ENCODE measurements at places on chromosomes 7 and 10.
A peak's percentile ranks its signal among the peaks of the same experiment; 100 is the strongest.

DNA sequence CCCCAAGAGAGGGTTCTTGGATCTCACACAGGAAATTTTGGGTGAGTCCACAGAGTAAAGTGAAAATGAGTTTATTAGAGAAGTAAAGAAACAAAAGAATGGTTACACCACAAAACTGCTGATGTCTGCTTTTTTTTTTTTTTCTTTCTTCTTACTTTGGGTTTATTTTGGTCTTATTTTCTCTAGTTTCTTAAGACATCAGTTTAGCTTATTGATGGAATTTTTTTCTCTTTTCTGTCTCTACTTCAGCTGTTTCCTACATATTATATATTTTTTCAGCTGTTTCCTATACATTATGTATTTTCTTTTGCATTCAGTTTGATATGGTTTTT is 166.4 kb downstream of the CCSER2 start:
- DNase-seq = no peak

DNA sequence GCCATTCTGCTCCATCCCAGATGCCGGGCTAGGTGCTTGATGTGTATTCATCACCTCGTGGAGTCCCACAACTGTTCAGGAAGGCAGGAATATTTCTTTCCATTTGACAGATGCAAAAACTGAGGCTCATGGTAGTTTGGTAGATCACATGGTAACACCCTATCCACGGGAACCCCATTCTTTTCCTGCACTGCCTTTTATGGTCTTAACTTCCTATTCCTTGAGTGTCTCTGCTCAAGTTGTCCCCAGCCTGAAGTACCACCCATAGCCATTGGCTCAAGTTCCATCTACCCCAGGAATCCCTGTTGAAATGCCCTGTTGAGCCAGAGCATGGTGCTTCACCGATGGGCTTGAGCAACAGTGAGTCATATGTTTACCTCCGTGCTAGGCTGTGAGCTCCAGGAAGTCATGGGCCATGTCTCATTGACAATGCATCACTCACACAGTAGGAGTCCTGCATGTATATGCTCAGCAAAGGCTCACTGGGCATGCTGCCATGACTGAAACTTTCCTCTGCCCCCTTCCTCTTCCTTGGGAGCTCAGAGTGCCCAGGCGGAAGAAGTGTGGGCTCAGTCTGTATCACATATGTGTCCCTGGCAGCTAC is 71.7 kb upstream of the ADAM12 start:
- no peak for DNase-seq

GRCh38 chr10:72086466-72087391 is 1.6 kb downstream of the SPOCK2 start:
- peak; percentile 33 for DNase-seq

DNA sequence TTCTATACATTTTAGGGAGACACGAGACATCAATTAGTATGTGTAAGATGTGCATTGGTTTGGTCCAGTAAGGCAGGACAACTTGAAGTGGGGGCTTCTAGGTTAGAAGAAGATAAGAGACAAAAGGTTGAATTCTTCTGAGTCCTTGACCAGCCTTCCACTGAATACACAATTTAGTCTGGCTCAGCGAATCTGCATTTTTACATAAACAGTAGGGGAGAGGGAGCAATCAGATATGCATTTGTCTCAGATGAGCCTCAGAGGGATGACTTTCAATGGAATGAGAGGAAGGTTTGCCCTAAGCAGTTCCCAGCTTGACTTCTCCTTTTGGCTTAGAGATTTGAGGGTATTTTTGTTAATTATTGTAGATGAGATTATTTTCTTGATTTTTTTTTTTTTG is 20.0 kb upstream of the C10orf90 start:
- no peak for DNase-seq

DNA sequence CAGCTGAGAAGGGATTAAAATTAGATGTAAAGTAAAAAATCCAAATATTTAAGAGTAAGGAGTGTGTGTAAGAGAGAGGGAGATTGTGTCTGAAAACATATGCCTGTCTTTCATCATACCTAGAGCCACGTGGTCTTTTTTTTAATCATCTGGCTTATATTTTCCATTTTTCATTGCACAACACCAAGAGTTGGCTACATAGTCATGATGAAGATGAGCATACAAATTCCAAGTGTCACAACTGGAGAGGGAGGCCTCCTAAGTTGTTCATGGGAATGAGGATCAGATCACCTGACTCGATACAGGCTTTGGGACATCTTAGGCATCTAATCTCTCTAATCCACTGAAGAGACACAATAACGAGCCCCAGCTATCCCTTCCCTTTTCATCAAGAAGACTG is 47.2 kb upstream of the CCDC3 start:
- DNase-seq = no peak

DNA sequence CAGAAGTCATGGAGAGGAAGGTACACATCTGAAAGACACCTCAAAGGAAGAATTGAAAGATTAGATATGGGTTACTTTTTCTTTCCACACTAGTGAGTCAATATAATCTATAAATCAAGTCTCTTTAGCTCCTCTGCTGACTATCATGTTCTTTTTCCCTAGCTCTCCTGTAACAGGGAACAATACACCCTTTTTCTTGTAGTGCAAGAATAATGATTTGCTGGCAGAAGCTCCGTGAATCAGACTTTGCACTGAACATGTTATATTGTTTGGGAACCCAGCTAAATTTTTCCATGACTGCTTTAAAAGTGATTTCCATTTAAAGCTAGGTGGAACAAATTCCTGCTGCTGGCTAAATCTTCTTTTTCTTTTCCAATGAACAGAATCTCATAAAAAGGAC is 756.6 kb upstream of the C7orf33 start:
- DNase-seq = no peak

Data from activated CD8-positive, alpha-beta memory T cell treated with anti-CD3 and anti-CD28 coated beads for 4 hours (primary cell).